ENCODE measurements at places on chromosomes 3 and 15. TPM values are rescaled to one million over a fixed set of nuclear protein-coding genes. Genes with fewer than 3 reads are reported as not detected.

GRCh38 chr15:68057034-68057433 is 2.9 kb downstream of the PIAS1 start:
- DNase-seq = no peak

DNA sequence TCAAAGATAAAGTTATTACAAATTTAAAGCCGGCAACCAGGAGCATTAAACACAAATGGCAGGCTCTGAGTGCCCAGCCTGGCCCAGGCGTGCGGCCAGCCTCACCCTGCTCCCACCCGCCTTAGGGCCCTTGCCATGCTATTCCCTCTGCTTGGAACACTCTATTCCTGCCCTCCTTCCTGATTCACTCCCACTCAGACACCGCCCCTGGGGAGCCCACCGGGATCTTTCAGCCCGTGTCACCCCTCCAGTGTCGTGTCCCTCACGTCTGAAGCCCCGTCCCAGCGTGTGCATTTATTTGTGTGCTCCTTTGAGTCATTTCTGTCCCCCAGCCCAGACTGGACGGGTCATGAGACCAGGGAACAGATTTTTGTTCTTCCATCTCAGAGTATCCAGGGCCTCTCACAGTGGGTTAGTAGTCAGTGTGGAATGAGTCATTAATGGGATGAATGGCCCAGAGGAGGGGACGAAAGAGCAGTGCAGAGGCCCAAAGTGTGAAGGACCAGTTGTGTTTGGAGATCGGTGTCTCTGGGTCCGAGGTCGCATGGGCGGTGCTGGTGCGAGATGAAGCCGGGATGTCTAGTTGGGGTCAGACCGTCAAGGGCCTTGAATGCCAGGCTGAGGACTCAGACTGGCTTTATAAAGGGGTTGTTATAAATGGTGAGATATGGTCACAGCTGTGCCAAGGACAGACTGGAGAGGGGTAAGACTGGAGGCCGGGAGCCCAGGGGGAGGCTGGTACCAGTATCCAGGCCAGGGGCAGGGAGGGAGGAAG is 58.9 kb upstream of the SLC6A6 start:
- DNase-seq = no peak

DNA sequence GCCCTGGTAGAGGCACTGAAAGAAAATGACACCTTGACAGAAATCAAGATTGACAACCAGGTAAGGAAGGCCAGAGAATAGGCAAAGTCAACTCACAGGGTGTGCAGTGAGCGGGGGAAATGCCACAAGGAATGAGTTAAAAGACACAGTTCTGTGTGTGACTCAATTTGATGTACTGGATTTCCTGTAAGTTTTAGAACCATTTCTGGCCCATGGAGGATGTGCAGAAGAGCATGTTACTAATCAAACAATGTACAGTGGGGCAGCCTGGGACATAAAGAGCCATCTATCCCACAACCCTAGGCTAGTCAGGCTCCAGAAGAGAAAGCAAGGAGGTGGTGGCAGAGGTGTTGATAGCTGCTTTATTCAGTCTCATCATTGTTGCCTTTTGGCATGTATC is 31.2 kb upstream of the TMOD3 start:
- DNase-seq = no peak

TMEM266 gene
- not detected for total RNA-seq

- DNase-seq = peak; percentile 84
These were observed 566 bp downstream of the ETV5 start for GRCh38 chr3:186108106-186108940.

GRCh38 chr3:102193255-102193654 is 241.6 kb upstream of the ZPLD1 start:
- DNase-seq = no peak

AMIGO3 gene
- not detected for total RNA-seq

RAF1 gene
- total RNA-seq = 121 TPM

DNA sequence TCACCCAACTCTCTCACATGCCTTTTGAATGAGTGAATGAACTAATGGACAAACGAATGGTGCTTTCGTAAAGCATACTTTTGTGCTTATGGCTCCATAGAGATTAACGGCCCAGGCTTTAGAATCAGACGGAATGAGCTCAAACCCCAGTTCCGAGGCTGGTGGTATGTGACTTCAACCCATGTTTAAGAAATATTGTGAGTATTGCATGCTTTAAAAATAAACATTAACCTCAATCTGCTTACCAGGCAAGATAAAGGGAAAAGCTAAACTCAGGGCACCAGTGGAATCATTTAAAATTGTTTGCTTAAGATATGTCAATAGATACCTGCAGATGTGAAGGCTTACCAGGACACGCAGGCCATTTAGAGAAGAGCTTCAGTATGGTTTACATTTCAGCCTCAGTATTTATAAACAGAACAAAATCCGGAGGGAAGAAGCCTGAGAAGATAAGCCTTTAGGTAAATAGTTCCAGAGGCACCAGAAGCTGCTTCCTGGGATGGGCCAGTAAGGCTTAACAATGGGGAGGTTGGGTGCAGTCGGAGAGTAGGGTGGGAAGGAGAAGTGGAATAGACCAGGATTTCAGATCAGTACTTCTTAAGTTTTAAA is 186.4 kb downstream of the ADAMTS9 start:
- DNase-seq = peak; percentile 28

DNA sequence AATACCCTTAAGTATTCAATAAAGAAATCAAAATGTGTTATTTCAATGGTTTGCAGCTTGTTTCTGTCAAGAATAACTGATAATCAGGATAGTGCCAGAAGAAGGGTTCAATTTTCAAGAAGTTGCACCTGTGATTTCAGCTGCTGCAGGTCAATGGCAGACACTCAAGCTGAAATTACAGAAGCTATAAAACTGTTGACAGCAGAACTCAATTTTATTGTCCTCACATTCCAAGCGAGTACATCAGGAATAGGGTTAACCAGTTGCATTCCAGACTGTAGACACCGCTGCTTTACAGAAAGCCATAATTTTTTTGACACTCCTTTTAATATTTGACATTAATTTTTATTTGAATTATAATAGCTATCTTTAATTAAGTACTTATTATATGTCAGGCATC is 364.1 kb downstream of the CGGBP1 start:
- DNase-seq = no peak

DNA sequence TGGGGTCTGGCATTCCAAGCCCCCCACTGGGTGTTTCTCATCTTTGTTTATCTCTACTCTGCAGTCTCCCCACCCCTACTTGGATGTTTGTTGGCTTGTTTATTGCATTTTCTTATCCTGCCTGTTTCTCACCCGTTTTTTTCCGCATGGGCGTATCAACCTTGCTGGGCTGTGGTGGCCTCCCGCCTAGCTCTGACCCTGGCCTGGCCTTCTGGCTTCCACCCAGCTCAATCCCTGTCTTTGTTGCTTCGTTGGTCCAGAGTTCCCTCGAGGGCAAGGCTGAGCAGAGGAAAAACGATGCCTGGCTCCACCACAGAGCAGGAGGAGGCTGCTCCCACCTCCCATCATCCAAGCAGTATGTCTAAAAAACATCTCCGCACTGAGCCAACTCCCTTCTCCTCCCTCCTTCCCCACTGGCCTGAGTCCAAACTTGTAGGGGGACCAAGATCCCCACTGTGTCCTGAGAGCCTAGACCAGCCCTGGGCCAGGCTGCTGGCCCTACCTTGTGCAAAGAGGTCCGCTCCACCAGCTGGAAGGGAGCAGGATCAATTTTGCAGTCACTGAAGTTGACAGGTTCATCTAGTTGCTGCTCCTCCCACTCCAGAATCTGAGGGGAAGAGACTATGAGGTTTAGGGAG is 9.8 kb downstream of the CLCN2 start:
- no peak for DNase-seq

GRCh38 chr15:73607405-73607804 is 25.8 kb downstream of the NPTN start:
- no peak for DNase-seq

GRCh38 chr3:185822221-185823000 is 2.4 kb downstream of the IGF2BP2 start:
- peak; percentile 43 for DNase-seq

All from stomach (tissue), 19 donors.